ENCODE measurements at places on chromosomes 4 and X. TPM values are rescaled to one million over a fixed set of nuclear protein-coding genes. Genes with fewer than 3 reads are reported as not detected.

DNA sequence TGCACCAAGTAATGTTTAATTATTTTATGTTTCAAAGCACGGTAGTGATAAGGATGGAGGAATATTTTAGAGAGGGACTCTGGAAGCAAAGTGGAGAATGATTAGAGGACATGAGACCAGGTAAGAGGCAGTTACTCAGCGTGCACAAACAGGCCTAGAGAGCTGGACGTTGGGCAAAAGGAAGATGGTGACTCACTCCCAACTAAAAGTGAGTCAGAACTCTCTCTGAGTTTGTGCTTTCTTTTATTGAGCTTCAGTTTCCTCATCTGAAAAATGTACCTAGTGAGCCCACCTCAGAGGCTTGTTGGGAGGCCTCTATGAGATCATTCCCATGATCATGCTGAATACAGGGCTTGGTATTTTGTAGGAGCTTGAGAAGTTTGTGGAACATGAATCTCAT lies 1.6 kb upstream of the ZC4H2 start:
- H3K4me3 ChIP-seq = no peak overlapping the region
- no peak overlapping the region for H3K27ac ChIP-seq
- H3K27me3 ChIP-seq = no peaks in the 10 kb centered on the region
- H3K4me1 ChIP-seq = no peaks in the 10 kb centered on the region
- no peak for DNase-seq

- H3K36me3 ChIP-seq = no peaks in the 10 kb centered on the region
- DNase-seq = no peak
- no peaks in the 10 kb centered on the region for H3K27me3 ChIP-seq
- no peak overlapping the region for H3K4me3 ChIP-seq
- H3K4me1 ChIP-seq = no peaks in the 10 kb centered on the region
- H3K27ac ChIP-seq = no peak overlapping the region
These were observed 146.6 kb upstream of the TBL1X start for GRCh38 chrX:9318213-9318612.

GRCh38 chrX:32137525-32137924 lies 1065.7 kb upstream of the FTHL17 start:
- H3K36me3 ChIP-seq = no peaks in the 10 kb centered on the region
- no peak for DNase-seq
- no peak overlapping the region for H3K4me3 ChIP-seq
- H3K27me3 ChIP-seq = no peaks in the 10 kb centered on the region
- no peak overlapping the region for H3K27ac ChIP-seq

GRCh38 chr4:62377245-62377644 lies 1177.1 kb downstream of the ADGRL3 start:
- no peaks in the 10 kb centered on the region for H3K36me3 ChIP-seq
- DNase-seq = no peak
- H3K27ac ChIP-seq = no peak overlapping the region
- H3K4me1 ChIP-seq = no peaks in the 10 kb centered on the region

GRCh38 chrX:65690057-65690855 lies 22.8 kb downstream of the MSN start:
- no peak for DNase-seq
- H3K36me3 ChIP-seq = no peaks in the 10 kb centered on the region
- no peaks in the 10 kb centered on the region for H3K27me3 ChIP-seq
- H3K4me3 ChIP-seq = no peak overlapping the region
- no peak overlapping the region for H3K27ac ChIP-seq

- H3K27ac ChIP-seq = no peak overlapping the region
- H3K27me3 ChIP-seq = no peaks in the 10 kb centered on the region
- H3K36me3 ChIP-seq = no peaks in the 10 kb centered on the region
- no peaks in the 10 kb centered on the region for H3K4me1 ChIP-seq
- H3K4me3 ChIP-seq = no peak overlapping the region
- DNase-seq = no peak
These were observed 166.6 kb downstream of the DKK2 start for GRCh38 chr4:106869551-106869950.

DNA sequence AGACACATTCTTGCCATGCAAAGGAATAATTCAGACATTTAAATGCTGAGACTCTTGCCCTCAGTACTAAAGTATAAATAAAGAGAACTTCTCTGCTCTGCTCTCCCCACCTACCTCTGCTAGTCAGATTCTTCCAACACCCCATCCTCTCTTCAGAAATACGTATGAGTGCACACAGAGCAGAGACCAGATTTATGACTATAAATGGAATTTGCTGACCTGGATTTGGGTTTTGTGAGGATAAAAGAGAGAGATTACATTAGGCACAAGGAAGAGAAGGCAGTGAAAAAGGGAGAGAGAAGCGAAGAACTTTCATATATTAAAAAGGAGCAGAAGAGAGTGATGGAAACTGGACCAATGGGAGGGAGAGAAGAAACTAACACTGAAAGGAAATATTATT lies 87.6 kb upstream of the EXOC1L start:
- no peak overlapping the region for H3K27ac ChIP-seq
- H3K4me1 ChIP-seq = no peaks in the 10 kb centered on the region
- H3K4me3 ChIP-seq = no peak overlapping the region

The XAGE1A gene
- total RNA-seq = not detected

- no peaks in the 10 kb centered on the region for H3K36me3 ChIP-seq
- no peak for DNase-seq
- no peaks in the 10 kb centered on the region for H3K27me3 ChIP-seq
- no peak overlapping the region for H3K27ac ChIP-seq
- no peak overlapping the region for H3K4me3 ChIP-seq
- no peaks in the 10 kb centered on the region for H3K4me1 ChIP-seq
These were observed 45.4 kb downstream of the ANTXR2 start for GRCh38 chr4:80027611-80028010.

DNA sequence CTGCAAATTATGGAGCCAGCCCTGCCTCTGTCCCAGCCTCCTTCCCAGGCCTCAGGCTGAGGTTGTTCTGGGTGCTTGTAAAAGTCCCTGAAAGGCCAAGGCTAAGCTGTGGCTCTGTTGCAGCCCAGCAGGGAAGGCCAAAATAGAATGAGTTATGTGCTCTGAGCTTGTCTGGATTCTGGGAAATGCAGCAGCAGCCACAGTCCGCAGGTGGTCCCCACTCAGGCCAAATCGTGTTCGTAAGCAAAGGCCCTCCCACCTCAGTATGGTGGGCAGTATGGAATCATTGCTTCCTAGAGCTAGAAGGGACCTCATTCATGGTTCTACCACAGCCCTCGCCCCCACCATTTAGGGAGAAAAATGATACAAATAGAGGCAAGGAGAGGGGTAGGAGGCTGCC lies 4.7 kb upstream of the TCEAL1 start:
- H3K4me1 ChIP-seq = peaks cover 6% of the 10 kb centered on the region
- H3K27me3 ChIP-seq = no peaks in the 10 kb centered on the region
- DNase-seq = no peak
- no peak overlapping the region for H3K27ac ChIP-seq

DNA sequence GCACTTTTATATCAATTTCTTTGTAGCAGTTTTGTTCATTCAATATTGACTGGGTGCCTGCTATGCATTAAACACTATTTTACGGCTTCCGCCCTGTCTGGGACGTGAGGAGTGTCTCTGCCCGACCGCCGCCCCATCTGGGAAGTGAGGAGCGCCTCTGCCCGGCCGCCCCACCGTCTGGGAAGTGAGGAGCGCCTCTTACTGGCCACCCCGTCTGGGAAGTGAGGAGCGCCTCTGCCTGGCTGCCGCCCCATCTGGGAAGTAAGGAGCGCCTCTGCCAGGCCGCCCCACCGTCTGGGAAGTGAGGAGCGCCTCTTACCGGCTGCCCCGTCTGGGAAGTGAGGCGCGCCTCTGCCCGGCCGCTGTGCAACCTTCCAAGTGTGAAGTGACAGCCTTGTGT lies 68.1 kb downstream of the RPS3A start:
- no peaks in the 10 kb centered on the region for H3K27me3 ChIP-seq
- no peak for DNase-seq
- no peak overlapping the region for H3K4me3 ChIP-seq
- no peak overlapping the region for H3K27ac ChIP-seq

DNA sequence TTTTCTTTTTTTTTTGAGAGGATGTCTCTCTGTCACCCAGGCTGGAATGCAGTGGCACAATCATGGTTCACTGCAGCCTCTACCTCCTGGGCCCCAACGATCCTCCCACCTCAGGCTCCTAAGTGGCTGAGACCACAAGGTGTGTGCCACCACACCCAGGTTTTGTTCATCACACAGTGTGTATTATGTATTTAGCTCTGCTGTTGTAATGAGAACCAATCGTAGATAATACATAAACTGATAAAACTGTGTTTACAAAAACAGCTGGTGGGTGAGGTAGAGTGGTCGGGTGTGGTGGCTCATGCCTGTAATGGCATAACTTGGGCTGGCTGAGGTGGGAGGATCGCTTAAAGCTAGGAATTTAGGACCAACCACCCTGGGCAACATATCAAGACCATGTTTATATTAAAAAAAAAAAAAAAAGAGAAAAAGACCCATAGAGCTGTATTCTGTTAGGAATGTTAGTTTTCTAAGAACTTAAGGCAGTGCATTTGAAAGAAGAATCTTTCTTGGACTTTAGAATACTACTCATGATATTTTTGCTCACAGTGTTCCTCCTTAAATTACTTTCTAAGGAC lies 34.9 kb downstream of the POLR2B start:
- no peak overlapping the region for H3K27ac ChIP-seq
- no peaks in the 10 kb centered on the region for H3K27me3 ChIP-seq
- no peaks in the 10 kb centered on the region for H3K4me1 ChIP-seq
- peaks cover 23% of the 10 kb centered on the region for H3K36me3 ChIP-seq

- DNase-seq = no peak
- H3K4me1 ChIP-seq = peaks cover 16% of the 10 kb centered on the region
- no peaks in the 10 kb centered on the region for H3K27me3 ChIP-seq
- H3K27ac ChIP-seq = no peak overlapping the region
These were observed 19.3 kb downstream of the DAPP1 start for GRCh38 chr4:99835942-99836341.

The TNIP3 gene
- not detected for total RNA-seq
